ENCODE measurements at places on chromosomes 4 and X. TPM values are rescaled to one million over a fixed set of nuclear protein-coding genes. Genes with fewer than 3 reads are reported as not detected.

DNA sequence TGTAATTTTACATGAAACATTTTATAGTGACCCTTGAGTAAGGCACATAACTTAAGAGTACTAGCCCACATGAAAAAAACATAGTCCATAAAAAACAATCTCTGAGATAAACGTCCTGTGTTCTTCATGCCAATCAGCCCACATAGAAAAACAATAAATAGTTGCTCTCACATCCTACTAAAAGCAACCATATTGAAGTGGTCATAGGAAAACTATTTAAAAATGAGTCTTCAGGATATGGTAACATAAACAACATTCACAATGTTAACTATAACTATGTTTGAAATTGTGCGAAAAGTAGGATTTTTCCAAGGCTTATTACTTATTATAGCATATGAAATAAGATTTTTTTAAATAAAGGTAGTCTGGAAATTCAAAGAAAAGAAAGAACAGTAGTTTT, 77.1 kb upstream of the EPHA5 start:
- H3K4me1 ChIP-seq = no peaks in the 10 kb centered on the region
- H3K4me3 ChIP-seq = no peak overlapping the region
- H3K27me3 ChIP-seq = no peaks in the 10 kb centered on the region
- H3K27ac ChIP-seq = no peak overlapping the region
- DNase-seq = no peak
- no peaks in the 10 kb centered on the region for H3K36me3 ChIP-seq

DNA sequence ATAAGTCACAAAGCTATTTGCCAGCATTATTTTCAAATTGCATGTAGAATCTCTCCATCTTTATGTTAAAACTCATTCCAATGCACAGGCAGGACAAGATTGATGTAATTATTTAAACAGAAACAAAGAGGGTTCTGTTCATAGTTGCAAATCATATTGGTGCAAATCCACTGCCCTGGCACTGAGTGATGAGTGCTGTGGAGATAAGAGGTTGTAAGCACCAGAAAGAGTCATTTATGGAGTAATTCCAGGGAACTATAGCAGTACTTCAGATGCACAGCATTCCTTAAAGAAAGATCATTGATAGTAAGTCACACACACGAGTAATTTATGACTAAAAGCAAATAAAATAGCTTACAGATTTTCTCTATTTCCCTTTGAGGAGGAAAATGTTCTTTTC, 337.7 kb upstream of the CTSO start:
- H3K4me1 ChIP-seq = no peaks in the 10 kb centered on the region
- no peak overlapping the region for H3K27ac ChIP-seq
- H3K4me3 ChIP-seq = no peak overlapping the region
- DNase-seq = no peak

DNA sequence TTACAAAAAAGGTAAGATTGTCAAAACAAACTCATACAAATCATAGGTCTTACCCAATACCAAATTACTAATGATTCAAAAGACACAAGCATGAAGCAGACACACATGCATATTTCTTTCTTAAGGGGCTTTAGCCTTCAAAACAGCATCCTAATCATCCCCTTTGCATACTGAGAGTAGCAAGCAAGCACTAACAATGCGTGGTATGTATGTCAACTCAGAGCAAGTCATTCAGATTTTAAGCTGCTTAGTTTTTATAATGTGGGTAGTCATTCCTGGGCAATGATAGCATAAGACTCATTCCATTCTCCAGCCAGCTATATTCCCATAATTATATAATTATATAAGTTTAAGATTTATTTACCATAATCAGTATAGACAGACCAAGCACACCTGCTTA, 219.6 kb downstream of the DKK2 start:
- no peak for DNase-seq
- H3K4me3 ChIP-seq = no peak overlapping the region
- no peaks in the 10 kb centered on the region for H3K36me3 ChIP-seq

PRSS12 gene
- not detected for total RNA-seq

EFHC2 gene
- total RNA-seq = 2.8 TPM

EMCN gene
- total RNA-seq = not detected

GRCh38 chr4:51885363-51885762, 42.4 kb downstream of the DCUN1D4 start:
- DNase-seq = no peak
- H3K27ac ChIP-seq = no peak overlapping the region
- no peaks in the 10 kb centered on the region for H3K27me3 ChIP-seq
- H3K4me3 ChIP-seq = no peak overlapping the region

- no peak overlapping the region for H3K27ac ChIP-seq
- no peak overlapping the region for H3K4me3 ChIP-seq
- H3K36me3 ChIP-seq = no peaks in the 10 kb centered on the region
Observed at GRCh38 chrX:150870487-150871340, 27.8 kb downstream of the CD99L2 start.

PNMA6A gene
- total RNA-seq = 0.66 TPM

DNA sequence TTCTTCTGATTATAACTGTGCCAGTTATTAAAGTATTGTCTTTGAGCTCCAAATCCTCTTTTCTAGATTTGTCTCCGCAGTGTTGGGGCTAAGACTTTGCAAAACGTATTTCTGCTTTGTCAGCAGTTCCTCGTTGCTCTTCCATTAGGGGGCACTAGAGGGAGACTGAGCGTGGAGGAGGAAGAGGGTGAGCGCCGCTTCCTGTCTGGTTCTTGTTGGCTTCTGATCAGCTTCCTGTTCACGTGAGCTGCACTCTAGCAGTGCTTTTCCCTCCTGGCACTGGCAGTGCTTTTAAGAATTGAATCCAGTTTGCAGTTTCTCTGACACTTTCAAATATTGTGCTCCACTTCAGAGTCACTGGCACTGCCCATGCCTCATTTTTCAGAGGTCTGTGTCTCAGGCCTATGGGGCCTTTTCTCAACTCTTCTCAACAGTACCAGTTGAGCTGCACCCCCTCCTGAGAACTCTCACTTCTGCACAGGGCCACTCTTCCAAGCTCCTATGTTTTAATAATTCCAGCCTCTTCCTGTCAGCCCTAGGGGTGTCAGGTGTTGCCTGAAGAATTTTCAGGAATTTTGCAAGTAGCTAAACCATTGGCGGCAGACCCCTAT, 54.4 kb upstream of the LCORL start:
- DNase-seq = peak; percentile 17
- H3K4me3 ChIP-seq = no peak overlapping the region
- no peaks in the 10 kb centered on the region for H3K36me3 ChIP-seq

GNRHR gene
- total RNA-seq = not detected

- H3K4me3 ChIP-seq = no peak overlapping the region
- no peaks in the 10 kb centered on the region for H3K27me3 ChIP-seq
- no peak overlapping the region for H3K27ac ChIP-seq
- DNase-seq = no peak
Observed at GRCh38 chr4:4574052-4574451, 32.2 kb upstream of the STX18 start.

- H3K27me3 ChIP-seq = no peaks in the 10 kb centered on the region
- H3K4me3 ChIP-seq = no peak overlapping the region
- H3K27ac ChIP-seq = no peak overlapping the region
- no peak for DNase-seq
- H3K4me1 ChIP-seq = no peaks in the 10 kb centered on the region
- H3K36me3 ChIP-seq = peaks cover 5% of the 10 kb centered on the region
Observed at GRCh38 chr4:113469023-113469390, 292.5 kb downstream of the CAMK2D start.

DNA sequence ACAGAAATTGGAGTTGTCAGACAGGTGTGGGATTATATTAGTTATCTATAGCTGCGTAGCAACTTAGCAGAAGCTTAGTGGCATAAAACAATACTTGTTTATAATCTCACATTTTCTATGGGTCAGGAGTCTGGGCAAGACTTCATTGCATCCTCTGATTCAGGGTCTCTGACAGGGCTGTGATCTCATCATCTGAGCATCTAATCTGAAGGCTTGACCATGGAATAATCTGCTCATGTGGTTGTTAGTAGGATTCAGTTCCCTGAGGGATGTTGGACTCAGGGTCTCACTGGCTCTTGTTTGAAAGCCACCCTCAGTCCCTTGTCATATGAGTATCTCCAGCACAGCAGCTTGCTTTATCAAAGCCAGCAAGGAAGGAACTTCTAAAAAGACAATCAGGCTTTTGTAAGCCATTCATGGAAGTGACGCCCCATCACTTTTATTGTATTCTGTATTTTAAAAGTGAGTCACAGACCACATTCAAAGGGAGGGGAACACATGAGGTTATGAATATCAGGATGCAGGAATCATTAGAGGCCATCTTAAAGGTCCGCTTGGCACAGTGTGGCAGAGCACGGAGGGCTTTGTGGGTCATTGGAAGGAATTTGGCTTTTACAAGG, 37.2 kb upstream of the FAM9B start:
- no peaks in the 10 kb centered on the region for H3K27me3 ChIP-seq
- DNase-seq = no peak
- no peaks in the 10 kb centered on the region for H3K4me1 ChIP-seq

DNA sequence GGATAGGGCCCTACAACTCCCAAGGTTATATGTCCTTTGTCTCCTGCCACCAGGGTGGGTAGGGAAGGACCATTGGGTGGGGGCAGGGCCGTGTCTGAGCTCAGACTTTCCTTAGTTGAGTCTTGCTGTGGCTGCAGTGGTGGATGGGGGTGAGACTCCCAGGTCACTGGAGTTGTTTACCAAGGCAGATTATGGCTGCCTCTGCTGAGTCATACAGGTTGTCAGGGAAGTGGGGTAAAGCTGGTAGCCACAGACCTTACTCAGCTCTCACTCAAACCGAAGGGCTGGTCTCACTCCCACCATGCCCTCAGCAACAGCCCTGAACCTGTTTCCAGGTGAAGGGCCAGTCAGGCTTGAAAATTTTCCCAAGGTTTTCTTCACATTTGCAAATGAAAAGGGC, 58.8 kb upstream of the FAAH2 start:
- H3K4me3 ChIP-seq = no peak overlapping the region
- H3K4me1 ChIP-seq = no peaks in the 10 kb centered on the region
- peak; percentile 23 for DNase-seq
- H3K36me3 ChIP-seq = no peaks in the 10 kb centered on the region
- no peaks in the 10 kb centered on the region for H3K27me3 ChIP-seq

RIPPLY1 gene
- total RNA-seq = not detected

TSPAN7 gene
- 0.48 TPM for total RNA-seq

QDPR gene
- total RNA-seq = 23.1 TPM

DNA sequence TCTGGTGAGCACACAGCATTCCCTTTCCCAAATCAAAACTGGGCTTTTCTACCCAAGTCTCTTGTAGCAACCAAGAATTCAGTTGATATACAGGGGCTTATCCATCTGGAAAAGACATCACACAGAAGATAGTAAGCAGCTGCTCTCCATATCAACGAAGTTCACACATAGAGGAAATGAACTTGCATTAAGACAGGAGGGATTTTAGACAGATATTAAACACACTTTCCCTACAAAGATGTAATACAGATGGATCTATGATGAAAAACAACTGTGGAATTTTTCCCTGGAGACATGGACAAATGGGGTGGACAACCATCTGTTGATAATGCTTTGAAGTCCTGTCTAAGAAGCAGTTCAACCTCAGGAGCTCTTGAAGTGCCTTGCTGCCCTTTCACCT, 9.8 kb upstream of the PDE5A start:
- no peak overlapping the region for H3K4me3 ChIP-seq
- no peaks in the 10 kb centered on the region for H3K36me3 ChIP-seq
- H3K27me3 ChIP-seq = no peaks in the 10 kb centered on the region
- no peaks in the 10 kb centered on the region for H3K4me1 ChIP-seq

UPF3B gene
- 12.6 TPM for total RNA-seq

DNA sequence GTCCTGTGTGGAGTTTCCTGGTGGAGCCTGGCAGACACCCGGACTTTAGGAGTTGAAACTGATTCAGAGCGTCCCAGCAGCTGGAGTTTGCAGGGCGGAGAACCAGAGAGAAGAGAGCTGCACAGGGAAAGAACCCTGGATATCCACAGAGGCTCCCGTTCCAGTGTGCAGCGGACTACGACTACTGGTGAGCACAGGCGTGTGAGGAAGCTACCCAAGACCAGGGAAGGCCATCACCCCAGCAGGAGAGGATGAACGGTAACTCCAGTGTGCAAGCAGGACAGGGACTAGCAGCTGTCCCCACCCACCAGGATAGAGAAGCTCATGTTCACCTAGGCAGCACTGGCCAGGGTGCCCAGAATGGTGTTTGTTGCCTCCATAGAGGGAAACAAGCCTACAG, 2.3 kb downstream of the LAGE3 start:
- no peak overlapping the region for H3K27ac ChIP-seq
- H3K27me3 ChIP-seq = no peaks in the 10 kb centered on the region
- H3K36me3 ChIP-seq = no peaks in the 10 kb centered on the region
- H3K4me1 ChIP-seq = peaks cover 4% of the 10 kb centered on the region
- H3K4me3 ChIP-seq = no peak overlapping the region

- no peak for DNase-seq
- H3K4me1 ChIP-seq = no peaks in the 10 kb centered on the region
- H3K27ac ChIP-seq = no peak overlapping the region
- H3K27me3 ChIP-seq = no peaks in the 10 kb centered on the region
- no peak overlapping the region for H3K4me3 ChIP-seq
Observed at GRCh38 chr4:59063015-59063720, 1953.0 kb upstream of the IGFBP7 start.

DNA sequence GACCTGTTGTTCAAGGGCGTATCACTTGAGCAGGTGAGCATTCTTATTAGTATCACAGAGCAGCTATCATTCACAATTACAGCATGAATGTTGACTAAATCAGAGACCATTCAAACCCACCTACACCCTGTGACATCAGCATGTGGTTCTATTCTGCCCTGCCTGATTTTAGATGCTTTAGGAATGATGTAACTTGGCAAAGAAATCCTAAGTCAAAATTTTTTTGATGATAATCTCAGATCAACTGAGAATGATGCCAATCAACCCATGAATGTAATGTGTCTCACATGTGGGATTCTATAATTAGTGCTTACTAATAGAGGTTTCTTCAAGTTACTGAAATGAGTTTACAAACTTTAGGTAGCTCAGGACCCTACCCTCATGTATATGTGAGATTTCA, 13.4 kb upstream of the CHIC2 start:
- H3K36me3 ChIP-seq = no peaks in the 10 kb centered on the region
- no peak for DNase-seq
- no peaks in the 10 kb centered on the region for H3K27me3 ChIP-seq

MAGEA9B gene
- total RNA-seq = not detected

AKAP4 gene
- not detected for total RNA-seq

DNA sequence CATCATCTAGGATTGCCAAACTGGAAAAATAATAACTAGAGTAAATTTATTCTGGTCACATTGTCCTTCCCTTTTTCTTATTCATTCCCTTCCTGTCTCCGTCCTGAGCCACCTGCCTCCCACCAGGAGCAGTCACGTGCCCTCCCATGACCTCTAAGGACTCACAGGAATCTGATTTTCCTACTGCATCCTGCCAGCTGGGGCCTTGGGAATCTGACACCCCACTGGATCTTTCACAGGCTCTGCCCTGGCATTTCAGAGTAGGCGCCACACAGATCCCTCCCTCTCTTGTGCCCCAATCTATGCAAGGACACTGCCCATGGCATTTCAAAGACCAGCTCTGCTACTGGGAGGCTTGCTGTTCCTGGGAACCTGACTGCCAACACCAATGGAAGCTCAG, 520.5 kb downstream of the PPARGC1A start:
- no peak overlapping the region for H3K4me3 ChIP-seq
- no peaks in the 10 kb centered on the region for H3K27me3 ChIP-seq
- no peaks in the 10 kb centered on the region for H3K4me1 ChIP-seq

ASB12 gene
- not detected for total RNA-seq

All from naive thymus-derived CD4-positive, alpha-beta T cell (primary cell).